Ovary (tissue), 10 donors: ENCODE measurements at places on chromosomes 6 and 20. TPM values are rescaled to one million over a fixed set of nuclear protein-coding genes. Genes with fewer than 3 reads are reported as not detected.

Gene MYCT1
- 6.3 TPM for total RNA-seq

GRCh38 chr6:156028335-156029131 is 572.9 kb upstream of the NOX3 start:
- DNase-seq = no peak
- H3K27ac ChIP-seq = no peak overlapping the region
- no peaks in the 10 kb centered on the region for H3K36me3 ChIP-seq
- H3K4me1 ChIP-seq = peaks cover 1% of the 10 kb centered on the region
- H3K27me3 ChIP-seq = no peaks in the 10 kb centered on the region

DNA sequence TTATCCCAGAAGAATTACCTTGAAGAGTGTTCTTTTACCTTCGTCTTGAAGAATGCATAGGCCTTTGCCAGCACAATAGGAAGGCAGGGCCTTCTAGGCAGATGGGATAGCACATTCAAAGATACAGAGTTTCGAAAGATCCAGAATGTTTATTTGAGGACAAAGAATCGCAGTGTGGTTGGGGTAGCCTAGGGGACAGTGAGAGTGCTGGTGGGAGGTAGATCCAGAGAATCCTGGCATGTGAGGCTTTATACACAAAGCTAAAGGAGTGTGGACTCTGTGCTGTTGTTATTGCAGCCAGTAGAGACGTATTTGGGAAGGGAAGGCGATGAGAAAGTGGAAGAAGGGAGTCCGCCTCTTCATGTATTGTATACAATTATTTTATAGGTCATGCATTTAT is 186.6 kb downstream of the FARS2 start:
- H3K4me3 ChIP-seq = no peak overlapping the region
- H3K27ac ChIP-seq = no peak overlapping the region
- no peak for DNase-seq
- no peaks in the 10 kb centered on the region for H3K27me3 ChIP-seq

- no peaks in the 10 kb centered on the region for H3K27me3 ChIP-seq
- no peak overlapping the region for H3K4me3 ChIP-seq
- no peaks in the 10 kb centered on the region for H3K4me1 ChIP-seq
- peak overlapping the region; percentile 70 for H3K27ac ChIP-seq
Observed at GRCh38 chr20:5191829-5192569, 65.2 kb downstream of the CDS2 start.

Gene LGSN
- not detected for total RNA-seq

Gene ZKSCAN4
- 8.0 TPM for total RNA-seq

Gene MUCL3
- not detected for total RNA-seq

- H3K4me3 ChIP-seq = no peak overlapping the region
- H3K4me1 ChIP-seq = peaks cover 11% of the 10 kb centered on the region
- H3K27ac ChIP-seq = no peak overlapping the region
- H3K36me3 ChIP-seq = no peaks in the 10 kb centered on the region
- DNase-seq = no peak
- H3K27me3 ChIP-seq = no peaks in the 10 kb centered on the region
Observed at GRCh38 chr6:33215271-33216116, 7.2 kb downstream of the RING1 start.

DNA sequence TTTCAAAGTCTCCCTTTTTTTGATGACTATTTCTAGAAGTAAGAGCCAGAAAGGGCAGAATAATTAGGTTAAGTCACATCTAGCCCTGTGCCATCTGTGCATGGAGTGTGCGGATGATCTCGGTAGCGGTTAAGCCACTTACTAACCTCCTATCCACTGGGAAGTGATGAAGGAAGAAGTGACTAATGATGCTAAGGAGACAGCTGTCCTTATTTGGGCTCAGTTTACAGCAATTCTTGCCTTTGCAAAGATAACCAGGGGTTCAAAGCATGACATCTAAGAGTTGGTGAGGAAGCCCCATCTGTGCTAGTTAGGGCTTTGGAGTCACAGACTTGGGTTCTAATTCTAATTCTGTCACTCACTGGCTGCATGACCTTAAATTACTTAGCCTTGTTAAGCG is 62.4 kb upstream of the RREB1 start:
- no peaks in the 10 kb centered on the region for H3K27me3 ChIP-seq
- DNase-seq = no peak
- H3K27ac ChIP-seq = no peak overlapping the region

Gene AK9
- 17.5 TPM for total RNA-seq

DNA sequence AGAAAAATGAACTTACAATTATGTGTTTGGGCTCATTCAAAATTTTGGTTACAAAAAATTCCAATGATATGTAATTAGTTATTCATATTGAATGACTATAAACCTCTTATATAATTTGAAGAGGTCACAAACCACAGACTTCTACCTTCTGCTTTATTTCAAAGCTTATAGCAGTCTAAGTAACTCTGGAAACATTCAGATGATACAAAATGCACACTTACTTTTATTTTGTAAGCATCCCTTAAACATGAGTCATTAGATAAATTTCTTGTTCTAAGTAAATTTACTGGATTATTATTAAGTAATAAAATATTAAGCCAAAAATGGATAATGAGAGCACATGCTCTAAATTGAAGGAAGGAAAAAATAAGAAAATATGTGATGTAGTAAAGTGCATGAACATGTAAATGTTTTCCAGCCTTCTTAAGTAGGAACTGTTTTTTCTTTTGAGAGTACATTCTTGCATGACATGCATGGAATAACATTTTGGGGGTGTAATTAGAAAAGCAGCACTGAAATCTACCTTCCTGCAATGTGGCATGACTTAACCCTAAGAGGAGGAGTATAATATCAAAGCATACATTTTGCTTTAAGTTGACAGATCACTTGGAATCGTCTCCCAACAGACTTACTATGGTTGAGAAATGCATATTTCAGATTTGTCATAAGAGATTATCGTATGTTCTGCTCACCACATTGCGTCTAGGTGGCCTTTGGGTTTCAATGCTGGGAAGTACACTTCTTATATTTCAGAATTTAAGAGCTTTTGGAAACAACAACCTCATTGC is 372.7 kb upstream of the HSF2 start:
- H3K27me3 ChIP-seq = no peaks in the 10 kb centered on the region
- no peaks in the 10 kb centered on the region for H3K36me3 ChIP-seq
- H3K27ac ChIP-seq = no peak overlapping the region
- DNase-seq = no peak
- H3K4me3 ChIP-seq = no peak overlapping the region

GRCh38 chr6:13427801-13428582 is 59.4 kb downstream of the GFOD1 start:
- no peak overlapping the region for H3K27ac ChIP-seq
- no peak overlapping the region for H3K4me3 ChIP-seq
- DNase-seq = no peak
- no peaks in the 10 kb centered on the region for H3K4me1 ChIP-seq

- no peak overlapping the region for H3K27ac ChIP-seq
- no peaks in the 10 kb centered on the region for H3K4me1 ChIP-seq
- H3K27me3 ChIP-seq = no peaks in the 10 kb centered on the region
- no peaks in the 10 kb centered on the region for H3K36me3 ChIP-seq
Observed at GRCh38 chr6:446418-447366, 55.1 kb downstream of the IRF4 start.

DNA sequence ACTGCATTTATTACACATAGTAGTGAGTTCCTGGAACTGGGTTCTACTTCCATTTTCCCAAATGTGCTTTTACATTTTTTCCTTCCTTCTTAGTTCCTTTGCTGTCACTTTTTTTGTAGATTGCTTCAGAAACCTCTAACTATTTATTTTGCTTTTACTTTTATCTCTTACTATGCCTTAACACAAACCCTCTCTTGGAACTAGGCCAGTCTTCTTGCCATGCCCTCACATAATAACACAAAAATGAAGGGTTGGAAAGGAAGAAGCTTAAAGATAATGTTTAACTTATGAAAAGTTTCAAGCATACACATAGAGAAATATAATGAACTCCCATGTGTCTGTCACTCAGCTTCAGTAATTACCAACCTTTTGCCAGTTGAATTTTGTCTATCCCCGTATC is 27.1 kb downstream of the TOP1 start:
- H3K27me3 ChIP-seq = no peaks in the 10 kb centered on the region
- no peaks in the 10 kb centered on the region for H3K36me3 ChIP-seq
- no peak overlapping the region for H3K4me3 ChIP-seq
- H3K4me1 ChIP-seq = peaks cover 15% of the 10 kb centered on the region
- H3K27ac ChIP-seq = no peak overlapping the region

DNA sequence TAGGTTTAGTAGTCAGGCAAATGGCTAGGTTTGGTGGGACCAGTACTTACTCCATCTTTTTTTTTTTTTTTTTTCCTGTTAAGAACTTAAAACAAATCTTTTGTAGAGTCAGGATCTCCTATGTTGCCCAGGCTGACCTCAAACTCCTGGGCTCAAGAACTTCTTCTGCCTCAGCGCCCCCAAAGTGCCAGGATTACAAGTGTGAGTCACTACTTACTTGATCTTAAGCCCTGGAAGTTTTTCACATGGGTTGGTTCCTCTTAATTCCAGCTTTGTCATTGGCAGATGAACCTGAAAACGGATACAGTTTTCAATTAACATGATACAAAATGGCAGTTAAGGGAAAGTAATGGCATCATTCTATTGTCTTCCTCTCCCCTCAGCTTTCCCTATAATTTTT is 179.4 kb upstream of the JAG1 start:
- H3K36me3 ChIP-seq = no peaks in the 10 kb centered on the region
- H3K27me3 ChIP-seq = no peaks in the 10 kb centered on the region
- H3K4me1 ChIP-seq = no peaks in the 10 kb centered on the region
- H3K27ac ChIP-seq = no peak overlapping the region
- DNase-seq = no peak
- no peak overlapping the region for H3K4me3 ChIP-seq

DNA sequence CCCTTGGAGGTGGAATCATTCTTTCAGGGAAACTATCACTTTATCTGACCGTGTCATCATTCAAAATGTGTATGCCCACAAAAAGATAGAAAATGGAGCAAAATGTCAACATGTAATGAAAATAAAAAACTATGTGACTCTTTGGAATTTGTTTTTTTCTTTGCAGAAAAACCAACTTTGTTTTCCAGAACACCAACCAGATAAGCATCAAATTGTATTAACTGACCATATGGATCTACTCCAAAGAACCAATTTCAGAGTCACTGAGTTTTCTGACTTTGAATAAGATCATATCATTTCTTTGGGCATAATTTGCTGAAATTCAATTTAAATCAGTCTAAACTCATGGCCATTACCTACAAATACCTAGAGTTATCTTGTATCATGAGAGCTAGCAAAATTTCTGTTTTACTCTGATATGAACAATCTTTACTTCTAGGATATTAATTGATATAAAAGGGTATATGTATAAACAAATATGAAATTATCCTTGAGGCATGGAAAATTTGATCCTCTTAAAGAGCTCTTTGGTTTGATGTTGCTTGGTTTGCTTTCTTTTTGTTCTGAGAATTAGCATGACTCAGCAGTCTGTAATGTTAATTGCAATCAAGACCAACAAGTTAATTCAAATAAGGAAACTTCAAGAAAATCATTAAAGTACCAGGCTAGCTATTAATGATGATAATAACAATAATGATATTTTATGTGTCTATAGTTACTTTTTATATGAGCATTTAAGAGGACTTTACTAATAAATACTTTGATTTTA is 444.4 kb upstream of the MARCKS start:
- no peaks in the 10 kb centered on the region for H3K4me1 ChIP-seq
- no peak for DNase-seq
- H3K4me3 ChIP-seq = no peak overlapping the region
- no peaks in the 10 kb centered on the region for H3K36me3 ChIP-seq

- H3K27me3 ChIP-seq = no peaks in the 10 kb centered on the region
- H3K36me3 ChIP-seq = no peaks in the 10 kb centered on the region
- no peak overlapping the region for H3K27ac ChIP-seq
- no peak for DNase-seq
- peaks cover 12% of the 10 kb centered on the region for H3K4me1 ChIP-seq
Observed at GRCh38 chr20:13788167-13788834, 3.5 kb downstream of the NDUFAF5 start.

DNA sequence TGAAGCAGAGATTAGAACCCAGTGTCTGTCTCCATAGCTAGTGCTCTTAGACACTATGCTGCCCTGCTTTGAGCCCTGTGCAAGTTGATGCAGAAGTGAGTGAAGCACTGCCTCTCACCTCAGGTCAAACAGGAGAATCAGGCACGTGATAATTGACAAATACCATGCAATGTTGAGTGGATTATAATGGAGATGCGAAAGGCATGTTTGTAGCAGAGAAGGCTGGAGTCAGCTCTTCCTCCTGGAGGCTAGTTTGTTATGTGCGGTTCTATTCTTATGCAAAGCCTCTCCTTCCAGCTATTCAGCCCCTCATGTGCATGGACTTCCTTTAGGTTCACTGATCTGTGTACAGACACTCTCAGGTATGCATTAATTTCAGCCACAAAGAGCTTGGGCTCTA is 108.5 kb downstream of the MANEA start:
- H3K27me3 ChIP-seq = no peaks in the 10 kb centered on the region
- no peak overlapping the region for H3K4me3 ChIP-seq
- no peaks in the 10 kb centered on the region for H3K36me3 ChIP-seq
